ENCODE measurements at places on chromosomes 6 and 20.
A peak's percentile ranks its signal among the peaks of the same experiment; 100 is the strongest.

- no peak for DNase-seq
Observed at GRCh38 chr20:3328501-3328900, 79.0 kb downstream of the DNAAF9 start.

DNA sequence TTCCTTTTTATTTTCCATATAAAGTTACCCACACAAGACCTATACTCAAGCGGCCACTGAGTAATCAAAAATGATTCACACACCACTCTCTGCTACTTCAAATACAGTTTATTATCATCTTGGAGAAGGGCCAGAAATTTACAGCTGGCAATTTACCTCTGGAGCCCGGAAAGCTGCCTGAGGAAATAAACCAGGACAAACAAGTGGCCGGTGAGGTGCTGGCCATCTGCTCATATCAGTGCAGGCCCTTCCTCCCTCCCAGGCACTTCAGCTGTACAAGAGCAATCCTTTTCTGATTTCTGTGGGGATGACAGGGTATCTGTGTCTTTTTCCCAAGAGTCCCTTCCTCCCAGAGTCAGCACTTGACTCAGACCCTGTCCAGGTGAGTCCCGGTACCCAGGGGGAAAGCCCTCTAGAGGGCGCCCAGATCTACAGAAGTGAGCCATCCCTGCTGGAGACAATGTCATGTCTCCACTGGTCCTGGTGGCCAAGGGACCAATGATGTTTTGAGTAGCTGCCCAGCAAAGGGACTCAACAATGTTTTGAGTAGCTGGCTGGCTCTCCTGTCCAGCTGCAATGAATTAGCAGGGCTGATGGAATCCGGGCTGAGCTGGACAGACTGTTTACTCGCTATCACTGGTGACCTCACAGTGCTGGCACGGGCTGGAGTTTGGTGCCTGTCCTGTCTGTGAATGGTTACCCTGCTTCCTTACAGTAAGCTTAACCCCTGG lies 23.6 kb downstream of the LRP11 start:
- no peak for DNase-seq

DNA sequence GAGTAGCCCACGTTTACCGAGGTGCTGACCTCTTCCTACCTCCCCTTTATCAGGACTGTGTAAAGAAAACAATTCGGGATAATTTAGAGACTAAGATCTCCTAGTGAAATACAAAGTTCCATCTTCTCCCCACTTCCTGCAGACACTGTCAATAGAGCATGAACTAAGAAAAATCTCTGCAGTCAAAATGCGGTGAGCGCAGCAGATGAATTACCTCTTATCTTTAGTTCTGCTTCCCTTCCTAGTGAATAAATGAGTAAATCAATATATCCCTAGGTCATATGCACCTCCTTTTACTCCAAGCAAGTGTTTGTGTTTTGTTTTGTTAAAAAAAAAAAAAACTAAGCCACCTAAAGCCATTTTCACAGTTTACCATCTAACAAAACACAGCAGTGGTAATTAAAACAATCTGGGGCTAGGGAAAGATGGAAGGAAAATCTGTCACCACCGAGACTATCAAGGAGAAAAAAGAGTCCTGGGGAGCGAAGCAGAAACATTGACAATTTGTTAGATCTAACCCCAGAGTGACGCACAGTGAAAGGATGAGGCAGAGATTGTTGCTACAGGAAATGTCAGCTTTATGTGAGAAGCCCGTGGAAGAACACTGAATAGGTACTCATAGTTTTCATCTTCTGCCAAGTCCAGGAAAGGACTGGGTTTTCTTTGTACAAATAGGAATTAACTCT lies 159.4 kb upstream of the SPTLC3 start:
- DNase-seq, result no peak

DNA sequence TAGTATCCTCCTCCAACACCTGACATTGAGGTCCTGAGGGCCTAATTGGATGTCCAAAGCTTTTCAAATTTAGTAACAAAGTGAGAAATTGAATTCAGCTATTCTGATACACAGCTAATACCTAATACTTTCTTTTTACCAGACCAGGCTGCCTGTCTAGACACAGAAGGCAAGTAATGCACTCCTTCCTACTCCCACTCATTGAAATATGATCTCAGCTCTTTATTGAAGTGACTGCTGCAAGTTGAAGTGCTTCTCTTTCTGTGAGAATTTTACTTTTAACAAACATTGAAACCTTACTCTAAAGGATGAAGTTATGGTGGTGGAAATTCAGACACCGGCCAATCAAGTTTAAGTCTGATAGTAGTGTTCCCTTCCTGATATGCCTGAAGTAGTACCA lies 90.8 kb upstream of the OGFRL1 start:
- no peak for DNase-seq

- DNase-seq, result no peak
Observed at GRCh38 chr6:71608646-71609045, 277.7 kb upstream of the RIMS1 start.

DNA sequence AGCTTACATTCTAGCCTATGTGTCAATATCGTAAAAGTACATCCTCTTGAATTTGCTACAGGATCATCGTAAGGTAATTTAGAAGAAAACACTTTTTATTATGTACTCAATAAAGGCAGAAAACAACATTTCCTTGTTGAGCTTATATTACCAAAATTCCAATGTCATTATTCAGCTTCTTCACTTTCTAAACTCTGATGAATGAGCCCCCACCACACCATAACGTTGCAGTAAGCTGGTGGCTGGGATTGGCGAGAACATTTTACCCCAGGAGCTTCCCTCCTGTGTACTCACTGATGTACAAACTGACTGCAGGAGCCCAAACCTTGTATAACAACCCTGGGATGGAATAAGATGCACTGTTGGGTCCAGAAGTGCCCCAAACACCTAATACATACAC lies 238.1 kb upstream of the MARCKS start:
- DNase-seq, result no peak

- DNase-seq, result no peak
Observed at GRCh38 chr20:15763366-15763765, 809.9 kb downstream of the KIF16B start.

DNA sequence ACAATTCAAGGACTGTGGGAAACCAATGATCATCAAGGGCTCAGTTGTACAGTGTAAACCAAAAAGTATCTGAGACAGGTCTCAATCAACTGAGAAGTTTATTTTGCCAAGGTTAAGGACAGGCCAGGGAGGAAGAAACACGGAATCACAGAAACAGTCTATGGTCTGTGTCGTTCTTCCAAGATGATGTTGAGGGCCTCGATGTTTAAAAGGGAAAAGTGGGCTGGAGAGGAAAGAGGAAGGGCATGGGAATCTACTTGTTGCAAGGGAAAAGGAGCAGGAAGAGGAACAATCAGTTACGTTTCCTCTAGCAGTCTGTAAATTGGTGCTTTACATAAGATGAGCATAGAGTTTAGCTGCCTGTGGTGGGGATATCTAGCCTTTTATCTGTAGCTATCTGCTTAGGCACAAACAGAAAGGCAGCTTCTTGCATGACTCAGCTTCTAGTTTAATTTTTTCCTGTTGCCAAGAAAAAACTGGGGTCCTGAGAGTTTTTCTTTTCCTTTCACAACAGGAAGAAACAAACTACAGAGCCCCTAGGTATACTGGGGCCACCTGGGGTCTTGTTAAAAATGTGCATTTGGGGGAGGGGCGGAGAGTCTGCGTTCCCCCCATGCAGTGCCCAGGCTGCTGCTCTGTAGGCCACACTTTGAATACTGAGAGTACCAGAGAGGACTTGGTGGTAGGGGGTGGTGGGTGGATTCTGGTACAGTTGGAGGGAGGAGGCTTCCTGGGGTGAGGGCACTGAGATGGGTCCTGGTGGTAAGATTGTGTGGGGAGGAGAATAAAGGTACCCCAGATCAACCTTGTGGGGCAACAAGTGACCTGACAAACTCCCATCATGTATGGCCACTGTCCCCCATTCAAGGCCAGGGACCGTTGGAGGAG lies 35.3 kb upstream of the EZR start:
- DNase-seq, result no peak

DNA sequence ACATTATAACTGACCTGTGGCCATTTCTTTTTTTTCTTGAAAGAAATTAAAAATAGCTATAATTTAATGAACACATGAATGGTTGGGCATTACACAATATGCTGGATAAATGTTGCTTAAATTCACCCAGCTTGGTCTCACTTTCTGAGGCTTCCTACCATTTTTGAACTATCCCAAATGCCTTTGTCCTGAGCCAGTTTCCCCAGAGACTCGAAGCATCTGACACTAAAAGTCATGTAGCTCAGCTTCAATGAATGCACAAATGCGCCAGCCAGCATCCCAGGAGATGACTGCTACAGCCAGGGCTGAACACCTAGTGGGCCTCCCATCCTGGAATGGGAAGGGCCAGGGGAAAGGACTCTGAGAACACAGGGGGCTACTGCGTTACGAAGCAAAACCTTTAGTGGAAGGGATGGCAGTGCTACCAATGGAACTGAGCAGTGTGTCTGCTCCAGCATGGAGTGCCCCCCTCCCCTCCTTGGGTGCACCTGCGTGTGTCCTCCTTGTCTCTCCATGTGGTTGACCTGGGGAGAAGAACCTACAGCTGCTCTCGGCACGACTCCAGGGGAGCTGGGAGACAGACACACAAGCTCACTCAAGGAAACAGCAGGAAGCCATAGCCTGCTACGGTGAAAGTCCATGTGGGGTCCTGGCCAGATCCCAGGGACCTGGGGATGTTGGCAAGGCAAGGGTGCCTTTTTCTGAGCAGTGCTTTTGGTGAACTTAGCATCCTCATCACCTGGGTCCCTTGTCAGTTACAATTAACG lies 60.9 kb downstream of the IRF4 start:
- no peak for DNase-seq

DNA sequence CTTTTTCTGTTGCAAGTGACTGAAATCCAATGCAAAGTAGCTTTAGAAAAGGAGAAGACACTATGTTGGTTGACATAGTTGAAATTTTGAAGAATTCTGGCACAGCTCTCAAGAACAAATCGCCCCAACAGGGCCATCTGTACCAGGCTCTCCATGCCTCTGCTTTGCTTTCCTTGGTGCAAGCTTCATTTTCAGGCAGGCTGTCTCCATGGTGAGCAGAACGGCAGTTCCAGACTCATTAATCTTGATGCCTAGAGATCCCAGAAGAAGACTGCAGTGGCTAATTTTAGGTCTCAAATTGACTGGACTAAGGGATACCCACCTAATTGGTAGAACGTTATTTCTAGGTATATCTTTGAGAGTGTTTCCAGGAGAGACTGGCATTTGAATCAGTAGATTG lies 950.7 kb upstream of the FLRT3 start:
- DNase-seq, result no peak

GRCh38 chr6:133428295-133428694 lies 187.1 kb downstream of the EYA4 start:
- no peak for DNase-seq

DNA sequence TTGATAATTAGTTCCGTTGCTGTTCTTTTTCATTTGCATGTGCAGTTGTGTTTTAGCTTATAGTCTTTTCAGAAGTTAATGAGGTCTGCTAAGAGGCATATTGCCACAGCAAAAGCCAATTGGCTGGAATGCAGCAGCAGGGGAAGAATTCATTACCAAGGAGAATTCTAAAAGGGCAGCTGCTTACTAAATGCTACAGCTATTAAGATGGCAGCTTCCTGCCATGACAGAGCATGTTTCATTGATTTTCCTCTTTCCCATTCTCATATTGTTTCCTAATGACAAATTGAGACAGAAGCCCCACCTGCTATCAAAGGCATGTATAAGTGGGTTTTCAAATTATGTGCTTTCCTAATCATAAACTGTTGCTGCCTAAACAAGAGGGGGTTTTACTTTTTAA lies 66.6 kb downstream of the CLVS2 start:
- no peak for DNase-seq

DNA sequence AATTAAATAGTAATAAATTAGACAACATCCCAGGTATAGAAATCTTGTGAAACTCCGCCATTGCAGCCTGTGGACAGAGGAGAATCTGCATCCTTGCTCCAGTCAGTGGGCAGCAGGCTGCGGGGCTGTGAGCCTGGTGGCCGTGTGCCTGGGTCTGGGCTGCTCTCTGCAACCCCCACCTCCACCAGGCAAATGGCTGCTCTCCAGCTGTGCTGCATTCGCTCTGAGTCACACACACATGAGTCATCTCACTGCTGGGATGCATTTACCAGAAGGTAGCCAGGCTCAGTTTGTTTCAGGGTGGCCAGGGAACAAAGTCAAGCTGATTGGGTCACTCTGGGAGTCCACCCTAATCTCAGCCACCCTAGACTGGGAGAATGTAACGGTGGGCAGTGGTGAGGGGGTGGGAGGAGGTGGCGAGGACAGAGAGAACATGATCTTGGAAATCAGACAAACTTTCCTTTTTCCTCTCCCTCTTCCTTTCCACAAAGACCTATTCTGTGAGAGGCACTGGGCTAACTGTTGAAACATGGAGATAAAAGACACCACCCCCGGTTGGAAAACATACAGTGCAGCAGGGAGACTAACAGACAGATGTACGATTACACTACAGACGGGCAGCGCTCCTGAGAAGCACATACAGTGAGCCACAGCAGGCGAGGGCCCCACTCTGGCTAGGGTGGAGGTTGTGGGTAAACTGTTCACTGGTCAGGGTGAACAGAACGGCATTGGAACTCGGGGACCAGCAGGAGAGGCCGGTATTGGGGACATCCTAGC lies 59.2 kb downstream of the TRAM2 start:
- DNase-seq, result no peak

DNA sequence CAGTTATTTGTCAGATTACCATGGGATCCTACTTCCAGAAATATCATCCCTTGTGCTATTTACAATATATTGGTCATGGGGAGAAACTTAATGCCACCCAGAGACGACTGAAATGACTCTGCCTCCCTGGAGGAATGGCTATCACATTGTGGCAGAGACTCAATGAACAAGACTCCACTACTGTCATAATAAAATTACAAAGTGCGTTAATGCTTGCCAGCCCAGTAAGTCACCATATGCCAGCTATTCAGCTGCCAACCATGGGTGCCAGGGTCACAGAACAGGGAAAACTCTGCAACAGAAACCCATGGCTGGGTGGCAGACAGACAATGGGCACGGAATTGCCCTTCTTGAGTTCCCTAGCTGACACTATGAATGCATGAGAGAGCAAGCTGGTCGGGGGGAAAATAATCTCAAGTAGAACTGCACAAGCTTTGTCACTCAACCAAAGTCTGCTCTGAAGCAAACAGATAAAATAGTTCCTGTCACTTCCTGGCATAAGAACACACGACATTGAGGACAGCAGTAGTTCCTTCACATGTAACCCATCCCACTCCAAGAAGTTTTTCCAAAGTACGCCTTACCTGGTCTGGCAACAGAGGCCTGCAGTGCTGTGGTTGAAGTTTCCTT lies 32.1 kb downstream of the TP53INP2 start:
- DNase-seq, result no peak

DNA sequence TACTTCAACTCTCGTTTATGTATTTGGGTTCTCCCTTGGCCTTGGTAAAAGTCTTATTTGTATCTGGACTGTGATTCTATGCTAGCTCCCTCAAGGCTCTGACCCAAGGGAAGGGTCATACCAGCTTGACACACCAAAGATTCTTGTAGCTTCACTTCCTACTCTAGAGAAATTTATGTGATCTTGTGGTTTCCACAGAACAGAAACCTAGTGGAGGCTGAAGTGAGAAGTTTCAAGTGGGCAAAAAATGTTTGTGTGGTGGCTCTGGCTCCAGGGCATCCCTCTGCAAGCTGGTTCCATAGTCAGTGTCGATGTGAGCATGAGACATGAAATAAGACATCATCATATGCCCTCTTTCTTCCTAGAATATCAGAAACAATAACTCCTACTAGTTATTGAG lies 48.1 kb upstream of the TNFRSF21 start:
- peak; percentile 4 for DNase-seq
